ENCODE measurements at places on chromosomes 1 and 21. TPM values are rescaled to one million over a fixed set of nuclear protein-coding genes. Genes with fewer than 3 reads are reported as not detected.

The IVL gene
- not detected for total RNA-seq

DNA sequence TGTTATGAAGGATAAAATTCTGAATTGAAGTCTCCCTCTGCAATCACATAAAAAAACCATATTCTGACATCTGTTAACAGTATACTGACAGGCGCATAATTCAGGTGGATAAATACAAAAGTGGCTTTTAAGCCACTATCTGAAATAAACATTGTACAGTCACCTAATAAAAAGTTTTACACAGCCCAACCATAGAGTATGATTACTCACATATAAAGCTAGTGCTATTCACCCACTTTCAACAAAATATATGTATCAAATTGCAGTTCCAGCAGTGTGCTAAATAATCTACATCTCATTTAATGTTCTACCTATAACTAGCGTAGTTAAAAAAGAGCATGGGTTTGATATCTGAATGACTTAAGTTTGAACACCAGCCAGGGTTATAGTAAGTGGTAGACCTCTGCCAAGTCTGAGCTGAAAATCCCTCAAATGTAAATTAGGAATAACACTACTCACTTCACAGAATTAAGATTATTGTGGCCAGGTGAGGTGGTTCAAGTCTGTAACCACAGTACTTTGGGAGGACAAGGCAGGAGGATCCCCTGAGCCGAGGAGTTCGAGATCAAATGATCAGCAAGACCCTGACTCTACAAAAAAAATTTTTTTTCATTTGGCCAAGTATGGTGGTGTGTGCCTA lies 3.9 kb downstream of the EGLN1 start:
- no peaks in the 10 kb centered on the region for H3K27me3 ChIP-seq
- no peak overlapping the region for H3K27ac ChIP-seq
- DNase-seq = peak; percentile 33
- H3K4me3 ChIP-seq = peak overlapping the region; percentile 91

DNA sequence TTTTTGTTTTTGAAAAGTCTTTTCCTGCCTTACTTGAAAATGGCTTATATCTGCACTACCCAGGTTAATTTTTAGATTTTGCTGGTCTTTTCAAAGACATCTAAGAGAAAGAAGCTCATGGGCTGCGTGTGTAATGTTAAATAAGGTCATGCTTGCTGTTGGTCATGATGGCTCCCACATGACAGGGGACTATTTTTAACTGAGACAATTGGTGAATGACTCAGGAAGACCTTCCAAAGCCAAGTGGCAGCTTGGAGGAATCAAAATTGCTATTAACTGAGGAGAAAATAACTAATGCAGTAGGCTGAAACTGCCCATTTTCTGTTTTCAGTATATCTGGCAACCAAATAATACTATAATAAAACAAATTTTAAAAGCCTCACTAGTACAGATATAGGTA lies 117.1 kb upstream of the SPAG17 start:
- no peak overlapping the region for H3K4me3 ChIP-seq
- H3K36me3 ChIP-seq = no peaks in the 10 kb centered on the region
- no peaks in the 10 kb centered on the region for H3K27me3 ChIP-seq
- no peak for DNase-seq
- no peaks in the 10 kb centered on the region for H3K4me1 ChIP-seq

- no peaks in the 10 kb centered on the region for H3K4me1 ChIP-seq
- no peaks in the 10 kb centered on the region for H3K27me3 ChIP-seq
- no peak for DNase-seq
- H3K36me3 ChIP-seq = no peaks in the 10 kb centered on the region
- no peak overlapping the region for H3K27ac ChIP-seq
Measured at GRCh38 chr1:45089711-45090110, 77.7 kb downstream of the UROD start.

- no peaks in the 10 kb centered on the region for H3K27me3 ChIP-seq
- no peak for DNase-seq
- H3K4me1 ChIP-seq = no peaks in the 10 kb centered on the region
Measured at GRCh38 chr1:114078116-114078515, 75.6 kb downstream of the SYT6 start.

DNA sequence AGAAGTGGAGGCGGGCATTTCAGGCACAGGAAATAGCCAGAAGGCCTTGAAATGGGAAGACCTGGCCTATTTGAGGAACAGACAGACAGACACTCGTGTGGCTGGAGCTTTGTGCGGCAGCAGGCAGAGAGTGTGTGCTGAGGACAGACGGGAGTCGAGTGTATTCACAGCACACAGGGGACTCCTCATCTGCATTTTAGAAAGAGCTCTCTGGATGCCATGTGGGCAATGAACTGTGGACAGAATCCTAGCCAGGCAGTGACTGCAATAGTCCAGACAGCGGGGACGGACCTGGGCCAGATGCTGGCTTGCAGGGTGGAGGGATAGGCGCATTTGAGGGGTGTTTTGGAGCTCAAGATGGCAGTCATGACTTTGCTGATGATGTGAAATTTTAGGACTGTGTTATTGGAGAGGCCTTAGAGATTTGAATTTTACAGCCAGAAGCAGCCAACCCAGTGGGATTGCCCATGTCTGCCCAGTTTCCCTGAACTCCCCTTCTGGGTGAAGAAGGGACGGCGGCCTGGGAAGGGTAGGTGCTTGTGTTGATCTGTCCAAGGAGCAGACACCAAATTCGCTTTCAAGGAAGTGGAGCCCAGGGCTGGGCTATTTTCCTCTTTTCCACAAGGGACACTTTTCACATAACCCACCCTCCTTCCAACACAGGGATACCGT lies 43.7 kb downstream of the CHAF1B start:
- no peaks in the 10 kb centered on the region for H3K36me3 ChIP-seq
- peak; percentile 55 for DNase-seq
- H3K27ac ChIP-seq = peak overlapping the region; percentile 98
- no peaks in the 10 kb centered on the region for H3K27me3 ChIP-seq
- no peak overlapping the region for H3K4me3 ChIP-seq
- peaks cover 40% of the 10 kb centered on the region for H3K4me1 ChIP-seq

- peaks cover 36% of the 10 kb centered on the region for H3K4me1 ChIP-seq
- H3K36me3 ChIP-seq = no peaks in the 10 kb centered on the region
- H3K27me3 ChIP-seq = no peaks in the 10 kb centered on the region
- H3K27ac ChIP-seq = no peak overlapping the region
Measured at GRCh38 chr21:43654806-43655489, 4.3 kb downstream of the HSF2BP start.

DNA sequence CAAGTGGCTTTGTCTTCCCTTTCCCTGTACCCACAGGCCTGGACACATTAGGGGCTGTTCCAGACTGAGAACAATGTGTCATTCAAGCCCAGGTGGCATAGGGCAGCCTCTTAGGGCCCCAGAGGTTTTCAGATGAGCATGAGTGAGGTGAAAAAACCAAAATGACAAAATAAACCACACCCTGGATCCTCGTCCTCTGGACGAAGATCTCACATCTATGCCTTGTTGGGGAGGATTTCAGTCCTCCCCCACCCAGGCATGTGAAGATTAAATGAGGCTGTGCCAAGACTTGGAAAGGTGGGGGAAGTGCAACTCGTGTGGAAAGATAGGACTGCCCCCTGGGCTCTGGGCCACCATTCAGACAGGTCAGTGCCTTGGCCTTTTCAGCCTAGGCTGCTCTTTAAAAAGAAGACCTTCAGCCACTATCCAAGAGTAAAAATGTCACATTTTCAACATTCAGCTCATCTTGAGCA lies 32.8 kb upstream of the IL19 start:
- DNase-seq = no peak
- H3K27me3 ChIP-seq = no peaks in the 10 kb centered on the region
- no peak overlapping the region for H3K4me3 ChIP-seq
- H3K4me1 ChIP-seq = peaks cover 13% of the 10 kb centered on the region
- H3K36me3 ChIP-seq = no peaks in the 10 kb centered on the region

GRCh38 chr1:53655931-53656746 lies 82.8 kb downstream of the GLIS1 start:
- H3K36me3 ChIP-seq = no peaks in the 10 kb centered on the region
- H3K27me3 ChIP-seq = peaks cover 2% of the 10 kb centered on the region
- no peak overlapping the region for H3K4me3 ChIP-seq
- no peaks in the 10 kb centered on the region for H3K4me1 ChIP-seq

The SERPINC1 gene
- total RNA-seq = not detected

DNA sequence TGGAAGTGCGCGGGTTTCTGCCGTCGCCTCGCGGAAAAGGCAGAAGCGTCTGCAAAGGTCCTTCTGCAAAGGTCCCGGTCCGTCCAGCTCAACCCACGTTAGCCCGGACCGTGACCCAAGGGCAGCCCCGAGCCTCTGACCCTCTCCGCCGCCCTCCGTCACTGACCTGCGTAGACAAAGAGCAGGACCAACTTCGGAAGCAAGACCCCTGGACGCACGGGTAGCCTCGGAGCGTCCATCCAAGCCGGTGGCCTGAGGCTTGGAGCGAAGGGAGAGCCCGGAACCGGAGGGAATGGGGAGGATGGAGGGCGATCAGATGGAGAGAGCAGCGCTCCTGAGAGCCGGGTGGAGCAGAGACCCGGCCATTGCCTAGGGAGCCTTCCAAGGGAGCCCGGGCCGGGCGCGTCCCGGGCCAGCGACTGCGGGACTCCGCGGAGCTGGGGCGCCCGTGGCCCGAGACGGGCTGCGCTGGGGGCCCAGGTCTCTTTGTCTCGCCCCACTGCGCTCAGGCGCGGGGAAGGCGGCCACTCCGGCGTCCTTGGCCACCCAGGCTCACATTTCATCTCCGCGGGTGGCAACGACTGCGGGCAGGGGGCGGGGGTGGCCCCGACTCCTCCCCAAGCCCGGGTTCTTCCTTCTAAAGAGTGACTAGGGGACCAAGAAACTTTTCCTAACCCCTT lies at the start of gene CYYR1:
Gene CYYR1 (minus strand): TSS at position 585 of the 680 bp plus-strand sequence. CDS start 346 bp downstream, at position 239.
- DNase-seq = peak; percentile 62
- H3K4me1 ChIP-seq = peaks cover 29% of the 10 kb centered on the region
- H3K27me3 ChIP-seq = no peaks in the 10 kb centered on the region
- peak within 1 kb of the TSS; percentile 42 for H3K27ac ChIP-seq
- H3K4me3 ChIP-seq = peak within 1 kb of the TSS; percentile 74

The GIPC2 gene
- 9.6 TPM for total RNA-seq

GRCh38 chr1:204558467-204558866 lies 42.3 kb downstream of the MDM4 start:
- H3K27me3 ChIP-seq = no peaks in the 10 kb centered on the region
- DNase-seq = no peak
- H3K27ac ChIP-seq = no peak overlapping the region
- no peaks in the 10 kb centered on the region for H3K36me3 ChIP-seq
- no peaks in the 10 kb centered on the region for H3K4me1 ChIP-seq

The SPRR2G gene
- total RNA-seq = not detected

DNA sequence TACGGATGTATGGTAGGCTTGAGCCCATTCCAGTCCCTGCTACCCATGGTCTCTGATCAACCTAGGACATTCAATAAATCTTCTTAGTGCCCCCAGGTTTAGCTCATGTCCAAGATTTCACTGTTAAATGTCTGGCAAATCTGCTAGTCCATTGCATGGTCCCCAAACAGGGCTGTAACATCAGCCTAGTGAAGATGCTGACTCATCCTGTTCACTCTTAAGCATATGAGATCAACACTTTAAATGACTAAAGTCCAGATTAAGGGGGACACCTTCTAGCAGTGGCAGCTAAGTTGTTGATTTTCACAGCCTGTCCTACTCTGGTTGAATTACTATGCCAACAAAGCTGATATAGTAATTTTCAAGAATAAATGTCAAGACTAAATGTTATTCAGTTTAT lies 46.5 kb upstream of the NUF2 start:
- H3K36me3 ChIP-seq = no peaks in the 10 kb centered on the region
- no peak for DNase-seq
- no peak overlapping the region for H3K4me3 ChIP-seq
- H3K27me3 ChIP-seq = no peaks in the 10 kb centered on the region
- no peaks in the 10 kb centered on the region for H3K4me1 ChIP-seq

- H3K27me3 ChIP-seq = no peaks in the 10 kb centered on the region
- H3K4me1 ChIP-seq = peaks cover 24% of the 10 kb centered on the region
- no peak for DNase-seq
- no peaks in the 10 kb centered on the region for H3K36me3 ChIP-seq
Measured at GRCh38 chr1:244992833-244993232, 128.5 kb upstream of the HNRNPU start.

The EPHX1 gene
- total RNA-seq = 23.7 TPM

GRCh38 chr1:242525360-242525722 lies 844 bp upstream of the PLD5 start:
- H3K36me3 ChIP-seq = no peaks in the 10 kb centered on the region
- no peak overlapping the region for H3K4me3 ChIP-seq
- no peak for DNase-seq
- H3K27me3 ChIP-seq = peaks cover 29% of the 10 kb centered on the region
- H3K27ac ChIP-seq = no peak overlapping the region

- no peak for DNase-seq
- H3K27me3 ChIP-seq = no peaks in the 10 kb centered on the region
- H3K27ac ChIP-seq = no peak overlapping the region
- H3K4me1 ChIP-seq = no peaks in the 10 kb centered on the region
Measured at GRCh38 chr1:30312226-30312625, 411.2 kb downstream of the MATN1 start.

The PPIAL4G gene
- not detected for total RNA-seq

DNA sequence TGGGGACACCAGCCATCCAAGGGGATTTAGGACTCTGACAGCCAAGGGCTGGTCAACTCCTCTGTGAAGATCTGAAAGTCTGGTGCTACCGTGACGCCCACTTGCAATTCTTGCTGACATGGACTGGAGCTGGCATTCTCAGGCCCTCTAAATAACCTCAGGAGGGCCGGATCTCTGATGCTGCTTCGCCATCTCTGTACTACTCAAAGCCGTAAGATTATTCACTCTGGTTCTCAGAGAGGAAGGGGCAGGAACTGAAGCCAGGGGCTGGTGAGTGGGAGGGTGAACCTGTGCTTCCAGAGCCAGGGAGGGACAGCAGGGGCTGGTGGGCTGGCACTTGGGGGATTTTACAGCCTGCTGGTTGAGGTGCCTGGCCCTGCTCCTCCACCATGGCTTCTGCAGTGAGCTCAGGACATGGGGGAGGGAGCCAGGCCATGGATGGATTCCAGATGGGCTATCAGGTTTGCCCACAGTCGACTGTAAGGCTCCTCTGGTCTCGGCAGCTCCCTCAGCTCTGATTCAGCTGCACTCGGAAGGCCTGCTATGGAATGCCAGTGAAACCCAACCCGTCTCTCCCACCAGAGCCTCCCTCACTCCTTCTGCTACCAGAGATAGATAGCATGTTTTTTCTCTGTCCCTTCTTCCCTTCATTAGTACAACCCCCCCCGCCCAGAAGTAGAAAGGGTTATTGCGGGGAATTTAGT lies 84.5 kb downstream of the PLXNA2 start:
- peaks cover 2% of the 10 kb centered on the region for H3K36me3 ChIP-seq
- no peaks in the 10 kb centered on the region for H3K27me3 ChIP-seq
- peaks cover 54% of the 10 kb centered on the region for H3K4me1 ChIP-seq
- H3K4me3 ChIP-seq = no peak overlapping the region
- DNase-seq = peak; percentile 41
- peak overlapping the region; percentile 27 for H3K27ac ChIP-seq

DNA sequence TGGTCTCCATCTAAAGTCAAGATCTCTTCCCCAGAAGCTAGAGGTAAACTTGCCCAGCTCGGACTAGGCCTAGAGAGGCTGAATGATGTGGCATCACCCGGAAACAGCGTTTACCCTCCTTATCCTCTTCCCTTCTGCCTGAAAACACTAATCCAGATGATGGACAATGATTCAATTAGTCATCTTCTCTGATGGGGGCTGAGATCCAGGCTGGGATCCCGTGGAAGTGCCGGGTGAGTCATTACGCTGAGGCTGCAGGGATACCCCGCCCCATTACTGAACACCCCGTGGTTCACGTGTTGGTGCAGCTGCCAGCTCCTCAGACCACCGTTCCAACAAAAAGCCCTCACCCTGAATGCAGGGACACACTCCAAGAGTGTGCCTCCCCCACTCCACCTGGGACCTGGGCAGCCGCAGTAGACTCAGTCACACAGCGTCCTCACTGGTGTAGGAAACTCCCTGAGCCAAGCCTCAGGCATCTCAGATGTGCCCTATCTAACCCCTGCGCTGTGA lies 2.0 kb downstream of the S100A6 start:
- peak; percentile 94 for DNase-seq
- H3K4me1 ChIP-seq = peaks cover 43% of the 10 kb centered on the region
- no peaks in the 10 kb centered on the region for H3K27me3 ChIP-seq
- peak overlapping the region; percentile 7 for H3K4me3 ChIP-seq

The C1orf21 gene
- 8.5 TPM for total RNA-seq

Data from endothelial cell of umbilical vein (primary cell).